ENCODE measurements at places on chromosomes 12 and 14.

DNA sequence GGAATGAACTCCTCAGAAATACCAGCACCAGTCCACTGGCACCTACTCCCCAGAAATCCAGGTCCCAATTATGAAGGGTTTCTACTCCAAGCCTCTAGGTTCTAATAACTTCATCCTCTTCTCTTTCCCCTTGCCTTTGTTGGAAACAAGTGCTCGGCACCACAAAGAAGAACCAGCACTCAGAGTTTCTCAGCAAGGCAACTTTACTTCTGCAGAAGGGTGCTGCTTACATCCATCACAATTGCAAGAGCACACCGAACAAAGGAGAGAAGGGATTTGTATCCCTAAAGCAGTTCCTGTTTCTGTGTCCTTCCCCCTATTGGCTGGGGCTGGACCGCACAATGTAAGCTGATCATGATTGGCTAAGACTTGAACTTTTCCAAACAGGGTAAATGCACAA is 74.2 kb upstream of the GNG2 start:
- no peak for DNase-seq

- no peak for DNase-seq
Measured at GRCh38 chr12:30942936-30943335, 16.4 kb downstream of the TSPAN11 start.

GRCh38 chr14:94903338-94903737 is 133.4 kb upstream of the GSC start:
- DNase-seq: no peak

DNA sequence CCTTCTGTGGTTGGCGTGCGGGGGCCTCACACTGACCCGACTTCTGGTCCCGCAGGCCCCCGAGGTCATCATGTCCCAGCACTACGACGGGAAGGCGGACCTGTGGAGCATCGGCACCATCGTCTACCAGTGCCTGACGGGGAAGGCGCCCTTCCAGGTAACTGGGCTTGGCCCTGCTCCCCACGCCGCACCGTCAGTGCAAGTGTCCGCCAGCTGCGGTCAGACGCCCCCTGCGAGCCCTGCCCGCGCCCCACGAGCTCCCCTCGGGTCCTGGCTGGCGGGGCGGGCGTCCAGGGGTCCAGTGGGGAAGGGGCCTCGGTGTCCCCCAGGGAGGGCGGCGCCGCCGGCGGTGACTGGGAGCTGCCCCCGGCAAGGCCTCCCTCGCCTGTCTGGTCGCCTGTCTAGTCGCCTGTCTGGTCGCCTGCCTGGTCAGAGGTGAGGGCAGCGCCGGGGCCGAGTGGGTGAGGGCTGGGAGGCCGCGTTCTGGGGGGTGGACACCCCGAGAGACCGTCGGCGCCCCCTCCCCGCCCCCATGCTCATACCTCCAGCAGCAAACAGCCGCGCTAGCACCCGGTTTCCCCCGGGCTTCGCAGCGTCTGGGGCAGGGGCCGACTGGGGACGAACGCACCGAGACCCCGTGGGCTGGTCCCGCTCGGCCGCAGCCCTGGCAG is 14.8 kb downstream of the ULK1 start:
- no peak for DNase-seq

- no peak for DNase-seq
Measured at GRCh38 chr12:88339966-88340365, 197.9 kb downstream of the TMTC3 start.

- no peak for DNase-seq
Measured at GRCh38 chr14:73613046-73613383, 698 bp downstream of the ACOT6 start.

DNA sequence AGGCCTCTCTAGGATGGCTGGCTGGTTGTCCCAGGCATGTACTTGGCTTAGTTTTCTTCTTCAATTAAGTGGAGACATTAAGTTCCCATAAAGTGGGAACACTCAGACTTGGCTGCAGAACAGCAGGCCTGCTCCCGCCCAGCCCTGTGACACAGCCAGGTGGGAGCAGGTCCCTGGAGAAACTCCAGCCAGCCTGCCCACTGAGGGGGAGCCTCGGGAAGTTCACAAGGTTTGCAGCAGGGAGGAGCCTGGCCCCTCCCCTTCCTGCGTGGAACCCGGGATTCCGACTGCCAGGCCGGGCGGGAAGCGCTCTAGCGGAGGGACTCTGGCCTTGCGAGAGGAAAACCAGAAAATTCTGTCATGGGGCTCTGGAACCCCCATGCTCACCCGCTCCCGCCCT is 98.3 kb upstream of the EVL start:
- no peak for DNase-seq

DNA sequence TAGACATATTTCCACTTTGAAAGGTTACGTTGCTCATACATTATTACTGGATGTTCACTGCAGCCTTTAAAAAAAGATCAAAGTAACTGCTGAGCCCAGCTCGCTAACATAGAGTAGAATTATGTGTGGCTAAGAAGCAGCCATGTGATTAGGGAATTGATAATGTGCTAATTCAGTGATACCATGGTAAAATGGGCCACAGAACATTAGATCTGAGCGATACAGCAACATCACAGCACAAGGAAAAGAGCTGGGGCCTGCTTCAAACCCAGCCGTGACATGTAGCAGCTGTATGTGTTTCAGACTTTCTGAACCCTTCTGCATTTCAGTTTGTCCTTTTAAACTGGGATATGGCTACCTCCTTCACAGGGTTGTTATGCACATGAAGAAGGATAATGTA is 92.3 kb upstream of the LMNTD1 start:
- no peak for DNase-seq

GRCh38 chr12:22287101-22287500 is 47.4 kb downstream of the ST8SIA1 start:
- no peak for DNase-seq

GRCh38 chr12:104641862-104642261 is 185.1 kb downstream of the CHST11 start:
- DNase-seq: no peak

GRCh38 chr12:113050795-113051194 is 5.7 kb upstream of the DTX1 start:
- DNase-seq: no peak

- no peak for DNase-seq
Measured at GRCh38 chr14:99574099-99574880, 29.7 kb downstream of the CCDC85C start.

DNA sequence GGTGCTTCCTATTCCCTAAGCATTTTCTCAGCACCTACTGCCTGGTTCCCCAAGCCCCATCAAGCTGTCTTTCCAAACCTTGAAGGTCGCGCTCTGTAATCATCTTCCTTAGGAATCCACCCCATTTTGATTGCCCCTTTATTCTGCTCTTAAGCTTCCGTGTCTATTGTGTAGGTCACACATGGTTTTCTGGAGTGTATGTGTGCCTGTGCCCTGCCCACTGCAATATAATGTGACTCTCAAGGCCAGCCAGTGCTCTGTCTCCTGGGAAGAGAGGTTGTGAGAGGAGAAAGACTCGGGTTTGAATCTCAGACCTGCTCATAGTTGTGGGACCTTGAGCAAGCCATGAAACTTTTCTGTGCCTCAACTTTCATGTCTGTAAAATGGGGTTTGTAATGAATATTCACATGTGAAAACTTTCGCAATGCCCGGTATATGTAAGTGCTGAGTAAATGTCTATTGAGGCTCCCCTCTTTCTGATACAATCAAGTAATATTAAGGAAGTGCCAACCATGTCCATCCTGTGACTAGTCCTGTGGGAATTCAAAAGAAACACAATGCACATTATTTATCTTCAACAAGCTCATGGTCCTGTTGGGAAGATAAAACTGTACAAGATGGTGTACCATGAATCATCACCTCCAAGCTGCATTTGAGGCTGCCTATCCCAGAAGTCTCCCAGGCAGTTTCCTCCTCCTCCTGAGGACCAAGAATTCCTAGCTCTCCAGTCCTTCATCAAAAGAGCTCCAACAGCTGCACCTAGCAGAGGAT is 774 bp upstream of the KRT75 start:
- DNase-seq: no peak

DNA sequence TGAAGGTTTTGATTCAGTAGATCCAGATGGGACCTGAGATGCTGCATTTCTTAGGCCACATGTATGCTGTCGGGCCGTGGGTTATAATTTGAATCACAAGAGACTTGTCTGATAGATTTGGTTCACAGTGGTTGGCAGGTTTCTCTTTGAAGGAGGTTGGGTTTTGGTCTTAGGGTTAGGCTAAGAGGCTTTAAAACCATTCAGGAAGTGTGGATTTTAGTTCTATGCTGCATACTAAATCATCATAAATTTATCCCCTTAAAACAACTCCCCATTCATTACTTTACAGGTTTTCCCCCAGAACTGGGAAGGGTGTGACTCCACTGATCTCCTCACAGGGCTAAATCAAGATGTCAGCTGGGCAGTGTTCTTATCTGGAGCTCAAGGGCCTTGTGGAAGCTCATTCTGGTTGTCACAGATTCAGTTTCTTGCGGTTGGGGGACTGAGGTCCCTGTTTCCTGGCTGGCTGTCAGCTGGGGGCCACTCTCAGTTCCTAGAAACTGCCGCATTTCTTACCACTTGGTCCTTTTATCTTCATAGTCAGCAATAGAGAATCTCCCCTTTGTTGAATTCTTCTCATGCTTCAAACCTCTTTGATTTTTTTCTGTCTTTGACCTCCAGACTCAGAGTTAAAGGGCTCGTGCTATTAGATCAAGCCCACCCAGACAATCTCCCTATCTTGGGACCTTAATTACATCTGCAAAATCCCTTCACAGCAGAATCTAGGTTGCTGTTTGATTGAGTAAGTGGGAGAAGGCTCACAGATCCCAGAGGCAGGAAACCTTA is 20.6 kb upstream of the PCNX1 start:
- DNase-seq: peak; percentile 40

- DNase-seq: no peak
Measured at GRCh38 chr14:60757567-60758002, 23.0 kb downstream of the MNAT1 start.

GRCh38 chr12:1346126-1346525 is 248.3 kb downstream of the FBXL14 start:
- no peak for DNase-seq

GRCh38 chr14:74019408-74020137 is 424 bp downstream of the BBOF1 start:
- DNase-seq: no peak

- DNase-seq: no peak
Measured at GRCh38 chr12:83843541-83843940, 1069.1 kb downstream of the SLC6A15 start.

- no peak for DNase-seq
Measured at GRCh38 chr12:29733060-29733459, 50.7 kb downstream of the TMTC1 start.

GRCh38 chr14:103533999-103534575 is 5.1 kb downstream of the TRMT61A start:
- no peak for DNase-seq

- no peak for DNase-seq
Measured at GRCh38 chr12:50387487-50387886, 8.9 kb downstream of the FAM186A start.

DNA sequence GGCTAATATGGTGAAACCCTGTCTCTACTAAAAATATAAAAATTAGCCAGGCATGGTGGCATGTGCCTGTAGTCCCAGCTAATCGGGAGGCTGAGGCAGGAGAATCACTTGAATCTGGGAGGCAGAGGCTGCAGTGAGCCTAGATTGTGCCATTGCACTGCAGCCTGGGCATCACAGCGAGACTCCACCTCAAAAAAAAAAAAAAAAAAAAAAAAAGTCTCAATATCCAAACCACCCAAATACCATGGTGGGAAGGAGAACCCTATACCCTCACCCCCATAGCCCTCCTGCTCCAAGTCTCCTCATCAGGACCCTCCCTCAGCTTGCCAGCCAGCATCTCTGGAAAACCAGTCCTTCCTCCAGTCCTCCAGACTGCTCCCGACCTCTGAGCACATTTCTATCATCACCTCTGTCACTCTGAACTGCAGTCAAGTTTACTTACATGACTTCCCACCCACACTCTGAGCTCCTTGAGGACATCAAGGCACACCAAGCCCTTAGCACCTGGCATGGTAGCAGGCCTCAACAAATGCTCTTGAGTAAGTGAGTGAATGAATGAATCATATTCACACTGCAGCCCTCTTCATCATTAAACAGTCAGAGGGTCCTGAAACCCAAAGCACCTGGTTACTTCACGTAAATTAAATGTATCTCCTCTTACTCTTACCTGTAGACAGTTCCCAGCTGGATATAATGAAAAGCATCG is 35.2 kb downstream of the NT5DC3 start:
- DNase-seq: no peak

All from CD4-positive, alpha-beta T cell treated with Interleukin-6 for 4 hours (primary cell).